ENCODE measurements at places on chromosomes 16 and 17. TPM values are rescaled to one million over a fixed set of nuclear protein-coding genes. Genes with fewer than 3 reads are reported as not detected.

Gene SSTR5
- total RNA-seq = not detected

Gene DPEP2
- total RNA-seq = 1.1 TPM

Gene NAE1
- total RNA-seq = 8.6 TPM

Gene CACNA1H
- 57.5 TPM for total RNA-seq

Gene TK2
- 21.5 TPM for total RNA-seq

Gene ADORA2B
- not detected for total RNA-seq

Gene EVI2B
- 0.85 TPM for total RNA-seq

Gene ZNF423
- 42.9 TPM for total RNA-seq

Gene CEP295NL
- 10.7 TPM for total RNA-seq

Gene ITGAX
- 3.6 TPM for total RNA-seq

Gene PRAC2
- total RNA-seq = not detected

Gene GP1BA
- total RNA-seq = not detected

Gene RNU2-1
- not detected for total RNA-seq

Gene PRCD
- 0.43 TPM for total RNA-seq

Gene PPP1R1B
- total RNA-seq = 2.4 TPM

Gene OR1A1
- not detected for total RNA-seq

Gene SCARF1
- 295 TPM for total RNA-seq

Gene TBX4
- not detected for total RNA-seq

Gene PRRT2
- total RNA-seq = 5.0 TPM

Gene GPR139
- total RNA-seq = not detected

Gene TNFRSF13B
- not detected for total RNA-seq

Gene CCL15
- total RNA-seq = not detected

Gene DCTPP1
- 7.2 TPM for total RNA-seq

Gene AANAT
- total RNA-seq = not detected

Gene KCNH6
- not detected for total RNA-seq

Gene HAS3
- total RNA-seq = not detected

Gene HOXB6
- total RNA-seq = 5.1 TPM

Gene CRYM
- not detected for total RNA-seq

Gene SNX20
- 3.2 TPM for total RNA-seq

Gene APOBR
- total RNA-seq = 1.2 TPM

Gene HOXB8
- not detected for total RNA-seq

Gene GLTPD2
- not detected for total RNA-seq

Gene KRTAP3-1
- not detected for total RNA-seq

Gene PSMD12
- total RNA-seq = 31.8 TPM

Gene UTP18
- total RNA-seq = 1.8 TPM

Gene PLCG2
- total RNA-seq = 34.2 TPM

Gene ZNF263
- 61.8 TPM for total RNA-seq

Gene CTRB2
- not detected for total RNA-seq

Gene CACNB1
- total RNA-seq = 9.6 TPM

Gene SLC6A4
- total RNA-seq = 0.85 TPM

Gene EVPL
- not detected for total RNA-seq

Gene EVPLL
- total RNA-seq = not detected

Gene TOM1L1
- total RNA-seq = 31.0 TPM

Gene MGAT5B
- not detected for total RNA-seq

Gene CPNE7
- not detected for total RNA-seq
